Pulmonary artery endothelial cell (primary cell): ENCODE measurements at places on chromosomes 5 and 9. TPM values are rescaled to one million over a fixed set of nuclear protein-coding genes. Genes with fewer than 3 reads are reported as not detected.

NME5 gene
- 1.1 and 1.2 TPM in 2 replicates for total RNA-seq

PRRT1B gene
- total RNA-seq, result not detected in 2 replicates

SDHA gene
- total RNA-seq, result 210 and 219 TPM in 2 replicates

SLC1A1 gene
- total RNA-seq, result 17.4 and 24.0 TPM in 2 replicates

ABLIM3 gene
- 18.8 and 21.3 TPM in 2 replicates for total RNA-seq

SWI5 gene
- 32.4 and 32.5 TPM in 2 replicates for total RNA-seq

ADAMTSL2 gene
- total RNA-seq, result not detected in 2 replicates

GABRG2 gene
- not detected in 2 replicates for total RNA-seq

AIF1L gene
- 64.6 and 72.3 TPM in 2 replicates for total RNA-seq

DIPK1B gene
- total RNA-seq, result 152 and 177 TPM in 2 replicates

CDKN2B gene
- total RNA-seq, result 2.3 and 3.5 TPM in 2 replicates

AGXT2 gene
- not detected in 2 replicates for total RNA-seq

LCN1 gene
- total RNA-seq, result not detected in 2 replicates

ROR2 gene
- not detected in 2 replicates for total RNA-seq

MED10 gene
- 9.2 and 12.9 TPM in 2 replicates for total RNA-seq

UBAP2 gene
- total RNA-seq, result 14.0 and 17.9 TPM in 2 replicates

MORN5 gene
- not detected in 2 replicates for total RNA-seq

AK8 gene
- total RNA-seq, result 0.07 TPM in 1 of 2 replicates, not detected in the other

DMRT3 gene
- not detected in 2 replicates for total RNA-seq

C9orf72 gene
- 7.1 and 8.3 TPM in 2 replicates for total RNA-seq

ROPN1L gene
- total RNA-seq, result 0.42 and 0.59 TPM in 2 replicates

ASPN gene
- 0.07 and 0.11 TPM in 2 replicates for total RNA-seq

PCDHA1 gene
- 0.04 TPM in 1 of 2 replicates, not detected in the other for total RNA-seq

EIF4E1B gene
- total RNA-seq, result not detected in 2 replicates

ATP6V0E1 gene
- total RNA-seq, result 201 and 267 TPM in 2 replicates

CMYA5 gene
- under 0.01 and 0.07 TPM in 2 replicates for total RNA-seq

RNF44 gene
- total RNA-seq, result 3.2 and 3.5 TPM in 2 replicates

PRDM9 gene
- total RNA-seq, result not detected in 2 replicates

LCN6 gene
- total RNA-seq, result not detected in 2 replicates

NKD2 gene
- 0.13 TPM in 1 of 2 replicates, not detected in the other for total RNA-seq

FBXL7 gene
- total RNA-seq, result 5.3 and 6.6 TPM in 2 replicates

PHYHD1 gene
- 0.20 and 0.81 TPM in 2 replicates for total RNA-seq

HNRNPAB gene
- 90.6 and 107 TPM in 2 replicates for total RNA-seq

ANGPTL2 gene
- total RNA-seq, result 15.5 and 17.8 TPM in 2 replicates

GHR gene
- 0.67 and 1.1 TPM in 2 replicates for total RNA-seq

HAUS6 gene
- 19.3 and 24.4 TPM in 2 replicates for total RNA-seq

PCDHGC5 gene
- 0.33 and 0.53 TPM in 2 replicates for total RNA-seq

ARHGEF39 gene
- 0.86 and 2.0 TPM in 2 replicates for total RNA-seq
